ELF-1 (cell line): ENCODE measurements at places on chromosomes 3 and 15.
A peak's percentile ranks its signal among the peaks of the same experiment; 100 is the strongest.

GRCh38 chr3:130256821-130257340 is 88.6 kb upstream of the COL6A5 start:
- DNase-seq, result no peak

DNA sequence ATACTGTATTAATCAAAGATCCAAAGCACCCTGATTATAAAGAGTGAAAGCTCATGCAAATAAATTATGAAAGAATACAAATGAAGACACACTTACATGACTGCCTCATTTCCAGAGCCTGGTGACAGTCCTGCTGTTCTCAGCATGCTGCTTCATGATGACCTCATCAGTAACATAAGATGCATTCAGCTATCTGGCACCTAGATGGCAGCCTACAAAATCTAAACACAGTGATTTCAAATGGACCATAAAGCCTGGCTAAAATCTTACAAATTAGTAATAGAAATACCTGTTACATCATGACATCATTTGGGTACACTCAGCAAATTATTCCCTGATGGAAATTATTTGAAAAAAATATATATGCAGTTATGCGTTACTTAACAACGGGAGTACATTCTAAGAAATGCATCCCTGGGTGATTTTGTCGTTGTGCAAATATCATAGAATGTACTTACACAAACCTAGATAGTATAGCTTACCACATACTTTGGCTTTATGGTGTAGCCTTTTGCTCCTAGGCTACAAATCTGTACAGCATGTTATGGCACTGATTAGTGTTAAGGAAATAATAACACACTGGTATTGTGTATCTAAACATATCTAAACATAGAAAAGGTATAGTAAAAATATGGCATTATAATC is 207.2 kb downstream of the EPHA3 start:
- no peak for DNase-seq

- no peak for DNase-seq
Measured at GRCh38 chr3:425079-425478, 228.5 kb downstream of the CHL1 start.

- no peak for DNase-seq
Measured at GRCh38 chr3:70488131-70488530, 175.7 kb upstream of the MDFIC2 start.

- DNase-seq, result no peak
Measured at GRCh38 chr3:124784686-124785382, 54.6 kb downstream of the UMPS start.

DNA sequence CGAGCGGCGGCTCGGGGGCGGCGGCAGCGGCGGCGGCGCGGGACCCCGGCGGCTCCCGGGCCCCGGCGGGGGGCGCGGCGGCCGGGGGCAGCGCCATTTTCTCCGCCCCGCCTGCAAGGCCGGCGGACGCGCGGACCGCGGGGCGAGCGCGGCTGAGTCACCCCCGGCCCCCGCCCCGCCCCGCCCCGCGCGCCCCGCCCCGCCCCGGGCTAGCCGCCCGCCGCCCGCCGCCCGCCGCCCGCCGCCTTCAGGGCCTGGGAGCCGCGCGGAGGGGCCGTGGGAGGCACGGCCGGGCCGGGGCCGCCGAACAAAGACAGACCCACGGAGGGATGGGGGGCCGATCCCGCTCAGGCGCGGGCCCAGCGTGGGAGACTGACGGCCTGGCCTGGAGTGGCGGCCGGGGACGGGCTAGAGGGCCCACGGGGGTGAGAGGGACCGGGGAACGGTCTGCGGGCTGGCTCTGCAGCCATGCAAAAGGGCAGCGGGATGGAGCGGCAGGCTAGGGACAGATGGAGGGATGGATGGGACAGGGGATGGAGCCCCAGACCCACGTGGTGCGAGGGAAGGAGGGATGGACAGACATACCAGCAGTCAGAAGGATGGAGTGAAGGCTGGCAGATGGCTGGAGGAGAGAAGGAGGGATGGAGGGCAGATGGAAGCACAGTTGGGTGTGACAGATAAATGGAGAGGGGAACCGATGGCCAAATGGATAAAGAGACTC is at the start of gene EIF4E3:
Gene EIF4E3, minus strand, starts transcription at position 132 of the 721 bp plus-strand sequence. Its CDS starts 35 bp downstream, at position 97.
- peak; percentile 47 for DNase-seq

- peak; percentile 30 for DNase-seq
Measured at GRCh38 chr3:9732080-9732739, 675 bp downstream of the BRPF1 start.

GRCh38 chr15:33934396-33934795 is 33.9 kb upstream of the CHRM5 start:
- no peak for DNase-seq

GRCh38 chr3:50484722-50485121 is 18.7 kb downstream of the CACNA2D2 start:
- no peak for DNase-seq

GRCh38 chr3:114299421-114299820 is 5.6 kb downstream of the TIGIT start:
- DNase-seq, result peak; percentile 79

DNA sequence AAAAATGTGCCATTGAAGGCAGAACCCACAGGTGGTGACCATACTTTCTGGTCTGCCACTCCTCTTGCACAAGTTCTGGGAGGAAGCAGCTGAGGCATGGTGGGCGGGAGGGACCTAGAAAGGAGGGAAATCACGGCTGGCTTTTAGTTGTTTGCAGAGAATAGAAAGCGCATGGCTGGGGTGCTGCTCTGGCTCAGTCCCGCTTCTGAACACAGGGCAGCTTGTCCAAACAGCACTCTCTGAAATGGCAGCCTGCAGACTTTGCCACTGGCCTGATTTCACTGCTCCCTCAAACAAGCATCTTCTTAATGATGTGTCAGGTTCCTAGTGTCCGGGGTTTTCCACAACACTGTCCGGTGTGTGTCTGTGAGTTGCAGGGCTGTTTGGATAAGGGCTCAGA is 76.7 kb downstream of the AAGAB start:
- DNase-seq, result no peak

- peak; percentile 55 for DNase-seq
Measured at GRCh38 chr3:185371306-185372074, 8.6 kb downstream of the MAP3K13 start.

DNA sequence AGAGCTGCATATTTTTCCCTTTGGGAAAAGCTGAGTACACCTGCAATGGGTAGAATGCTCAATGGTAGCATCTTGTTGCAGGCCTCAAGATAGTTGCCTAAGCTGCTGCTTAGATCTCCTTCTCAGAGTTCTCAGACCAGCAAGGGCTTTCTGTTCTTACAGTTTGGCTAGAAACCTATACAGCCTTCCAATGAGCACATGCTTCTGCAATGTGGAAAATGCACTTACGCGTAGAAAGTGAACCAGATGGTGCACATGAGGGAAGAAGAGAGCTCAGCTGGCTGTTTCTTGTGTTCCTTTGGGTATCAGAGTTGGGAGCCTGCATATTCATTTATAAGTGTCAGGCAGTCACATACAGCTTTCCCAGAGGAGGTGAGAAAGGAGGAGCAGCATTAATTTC is 136.4 kb downstream of the B3GALNT1 start:
- no peak for DNase-seq

- no peak for DNase-seq
Measured at GRCh38 chr3:23700616-23701015, 105.1 kb upstream of the UBE2E1 start.

DNA sequence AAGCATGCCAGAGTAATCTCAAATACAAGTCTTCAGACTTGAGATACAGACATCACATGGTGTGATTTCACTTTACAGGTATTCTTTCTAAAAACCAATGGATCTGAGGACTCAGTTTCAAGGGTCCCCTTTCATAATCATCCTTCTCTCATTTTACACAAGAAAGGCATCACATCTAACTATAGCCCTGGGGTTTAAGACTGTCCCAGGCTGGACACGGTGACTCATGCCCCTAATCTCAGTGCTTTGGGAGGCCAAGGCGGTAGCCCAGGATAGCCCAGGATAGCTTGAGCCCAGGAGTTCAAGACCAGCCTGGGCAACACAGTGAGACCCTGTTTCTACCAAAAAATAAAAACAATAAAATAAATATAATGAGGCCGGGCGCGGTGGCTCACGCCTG is 36.4 kb downstream of the UBP1 start:
- DNase-seq, result no peak

DNA sequence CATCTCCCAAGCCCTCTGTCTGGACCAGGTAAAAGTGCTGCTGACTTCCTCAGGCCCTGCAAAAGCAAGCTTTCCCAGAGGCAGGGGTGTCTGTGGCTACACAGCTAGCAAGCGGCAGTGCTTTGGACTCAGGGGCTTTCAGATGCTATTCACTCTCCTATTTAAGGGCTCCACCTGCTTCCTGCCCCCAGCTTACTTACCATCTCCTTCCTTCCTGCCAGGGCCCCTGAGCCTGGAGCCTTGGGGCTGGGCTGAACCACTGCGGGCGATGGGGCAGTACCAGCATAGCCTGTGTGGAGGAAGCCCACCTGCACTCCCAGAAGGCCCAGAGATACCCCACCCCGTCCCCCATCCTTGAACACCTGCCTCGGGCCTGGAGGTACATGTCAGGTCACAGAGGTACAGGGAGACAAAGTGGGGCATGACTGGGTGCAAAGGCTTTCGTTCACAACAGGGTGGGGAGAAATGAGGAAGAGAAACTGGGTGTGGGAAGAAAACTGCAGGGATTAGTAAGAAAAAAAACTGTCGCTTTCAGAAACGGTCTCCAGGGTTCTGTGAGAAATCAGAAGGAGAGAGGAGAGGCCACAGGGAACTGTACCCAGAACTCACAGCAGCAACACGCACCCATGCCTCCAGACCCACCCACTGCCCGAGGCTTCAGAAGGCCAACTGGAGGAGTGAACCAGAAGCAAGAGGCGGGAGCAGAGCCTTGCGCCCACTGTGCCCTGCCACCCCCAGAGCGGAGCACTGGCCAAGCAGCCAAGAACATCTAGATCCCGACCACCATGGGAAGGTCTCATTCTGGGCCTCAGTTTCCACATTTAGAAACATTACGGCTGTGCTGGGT is 49.5 kb downstream of the CCDC12 start:
- no peak for DNase-seq

DNA sequence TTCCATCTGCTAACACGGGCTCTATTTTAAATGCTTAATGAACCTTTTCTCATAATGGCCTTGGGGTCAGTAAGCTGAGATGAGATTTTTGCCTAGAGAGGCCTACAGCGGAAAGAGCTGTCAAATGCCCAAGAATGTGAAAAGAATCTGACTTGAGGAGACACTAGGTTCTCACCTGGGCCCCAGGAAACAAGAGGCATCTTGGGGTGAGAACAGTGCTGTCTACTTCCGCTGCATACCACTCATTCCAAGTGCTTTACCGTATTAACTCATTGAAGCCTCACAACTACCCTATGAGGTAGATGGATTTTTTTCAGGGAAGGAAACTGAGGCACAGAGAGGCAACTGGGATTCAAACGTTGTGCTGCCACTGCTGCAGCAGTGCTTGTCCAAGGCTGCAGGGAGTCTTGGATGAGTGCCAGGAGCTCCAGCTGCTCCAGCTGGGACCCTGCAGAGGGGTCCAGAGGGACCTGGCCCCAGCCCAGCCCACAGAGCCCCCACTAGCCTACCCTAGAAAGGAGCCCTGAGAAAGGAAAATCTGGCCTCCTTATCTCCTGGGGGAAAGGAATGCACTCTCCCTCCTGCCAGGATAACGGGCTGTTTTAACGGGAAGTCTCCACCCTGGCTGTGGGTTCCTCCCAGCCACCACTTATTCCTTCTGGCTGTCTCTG is 68.4 kb downstream of the SLC12A8 start:
- peak; percentile 62 for DNase-seq

DNA sequence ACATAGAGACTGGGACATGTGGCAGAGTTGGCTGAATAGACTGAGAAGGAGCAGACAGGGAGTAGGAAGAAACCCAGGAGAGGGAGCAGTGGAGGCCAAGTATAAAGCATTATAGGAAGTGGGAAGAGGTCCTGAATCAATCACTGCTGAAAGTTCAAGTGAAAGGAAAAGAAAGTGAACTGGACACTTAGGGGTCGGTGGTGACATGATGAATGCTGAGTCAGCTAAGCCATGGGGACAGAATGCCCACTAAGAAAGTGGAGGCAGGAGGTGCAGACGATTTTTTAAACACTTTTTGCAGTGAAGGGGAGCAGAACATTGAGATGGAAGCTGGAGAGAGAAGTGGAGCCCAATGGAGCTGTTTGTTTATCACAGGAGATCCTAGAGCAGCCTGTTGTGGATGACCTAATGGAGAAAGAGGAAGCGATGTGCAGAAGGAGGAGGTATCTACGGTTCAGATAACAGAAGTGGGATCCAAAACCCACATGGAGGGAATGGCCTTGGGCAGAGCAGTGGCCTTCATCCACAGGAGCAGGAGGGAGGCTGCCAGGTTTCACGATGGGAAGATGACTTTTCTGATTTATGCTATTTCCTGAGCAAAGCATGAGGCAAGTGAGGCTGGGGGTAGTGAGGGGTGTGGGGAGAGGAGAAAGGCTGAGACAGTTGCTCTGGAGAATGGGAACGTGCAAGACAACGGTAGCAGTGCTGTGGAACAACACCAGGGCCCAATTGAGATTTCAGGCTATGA is 208.2 kb downstream of the RPLP1 start:
- no peak for DNase-seq

- DNase-seq, result no peak
Measured at GRCh38 chr3:113794526-113794925, 44.1 kb upstream of the GRAMD1C start.

DNA sequence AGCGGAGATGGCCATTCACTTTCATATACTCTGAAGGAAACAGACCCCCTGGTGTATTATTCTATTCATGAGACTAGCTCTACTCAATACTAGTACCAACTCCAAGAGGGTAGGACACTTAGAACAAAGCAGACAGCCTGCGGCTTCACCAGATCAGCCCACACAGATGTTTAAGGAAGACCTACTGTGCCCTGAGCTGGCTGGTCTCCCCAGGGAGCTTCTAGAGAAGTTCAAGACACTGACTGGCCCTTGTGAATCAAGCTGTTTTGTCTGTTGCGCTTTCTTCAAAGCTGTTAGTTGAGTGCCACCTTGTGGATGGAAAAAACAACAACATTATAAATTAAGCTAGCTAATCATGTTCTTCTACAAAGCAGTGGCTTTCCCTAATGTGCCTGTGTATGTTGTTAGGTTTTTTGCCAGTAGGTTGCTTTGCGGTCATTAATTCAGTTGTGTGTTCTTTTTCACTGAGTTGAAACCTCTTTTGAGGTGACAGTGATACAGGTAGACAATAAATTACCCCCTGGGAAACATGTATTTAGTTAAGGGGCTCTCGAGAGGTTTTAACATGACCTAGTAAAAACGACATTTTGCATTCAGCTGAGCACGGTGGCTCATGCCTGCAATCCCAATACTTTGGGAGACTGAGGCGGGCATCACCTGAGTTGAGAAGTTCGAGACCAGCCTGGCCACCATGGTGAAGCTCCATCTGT is 64.2 kb upstream of the MYZAP start:
- DNase-seq, result peak; percentile 87

DNA sequence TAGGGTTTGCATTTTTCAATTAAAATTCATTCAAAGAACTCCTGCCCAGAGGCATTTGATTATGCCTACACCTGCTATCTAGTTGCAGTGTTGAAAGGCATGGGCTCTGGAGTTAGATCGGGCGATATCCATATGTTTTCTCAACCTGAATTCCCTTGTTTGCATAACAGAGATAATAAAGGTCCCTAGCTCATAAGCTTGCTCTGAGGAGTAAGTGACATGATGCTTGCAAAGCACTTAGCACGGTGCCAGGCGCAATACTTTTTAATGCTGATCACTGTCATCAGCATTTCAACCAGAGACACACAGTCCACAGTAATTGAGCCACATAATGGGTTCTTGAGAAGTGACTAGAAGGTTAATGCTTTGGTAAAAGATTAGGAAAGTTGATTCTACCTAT is 106.3 kb upstream of the SAMMSON start:
- DNase-seq, result peak; percentile 2
